ENCODE measurements at places on chromosomes 3 and 15.

GRCh38 chr3:10955711-10956453 is 36.7 kb upstream of the SLC6A1 start:
- no peak for DNase-seq

- DNase-seq = no peak
These were observed 83.3 kb downstream of the TMCO5A start for GRCh38 chr15:38017721-38018120.

DNA sequence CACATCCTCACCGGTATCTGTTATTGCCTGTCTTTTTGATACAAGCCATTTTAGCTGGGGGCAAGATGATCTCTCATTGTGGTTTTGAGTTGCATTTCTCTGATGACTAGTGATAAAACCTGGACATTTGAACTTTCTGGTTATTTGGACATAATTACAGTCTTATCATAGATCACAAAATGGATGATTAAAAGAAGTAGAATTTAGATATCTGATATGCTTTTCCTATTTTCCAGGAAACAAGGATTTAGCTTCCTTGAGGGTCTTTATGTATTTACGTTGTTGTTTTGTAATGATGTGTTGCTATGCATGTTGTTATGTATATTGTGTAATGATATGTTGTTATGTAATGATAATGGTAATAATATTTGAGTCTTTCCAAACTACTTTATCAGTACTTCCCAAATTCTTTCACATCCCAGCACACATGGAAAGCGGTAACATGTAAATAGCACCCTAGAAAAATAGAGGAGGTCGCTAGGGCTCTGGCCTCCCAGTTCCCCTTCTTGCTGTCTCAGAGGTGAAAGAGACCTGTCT is 53.8 kb downstream of the GJD2 start:
- no peak for DNase-seq

- DNase-seq = no peak
These were observed 251.4 kb downstream of the MAGI1 start for GRCh38 chr3:65787340-65787739.

GRCh38 chr3:113214917-113215595 is 3.7 kb downstream of the BOC start:
- peak; percentile 45 for DNase-seq

GRCh38 chr3:31695280-31696008 is 162.7 kb downstream of the STT3B start:
- DNase-seq = no peak

DNA sequence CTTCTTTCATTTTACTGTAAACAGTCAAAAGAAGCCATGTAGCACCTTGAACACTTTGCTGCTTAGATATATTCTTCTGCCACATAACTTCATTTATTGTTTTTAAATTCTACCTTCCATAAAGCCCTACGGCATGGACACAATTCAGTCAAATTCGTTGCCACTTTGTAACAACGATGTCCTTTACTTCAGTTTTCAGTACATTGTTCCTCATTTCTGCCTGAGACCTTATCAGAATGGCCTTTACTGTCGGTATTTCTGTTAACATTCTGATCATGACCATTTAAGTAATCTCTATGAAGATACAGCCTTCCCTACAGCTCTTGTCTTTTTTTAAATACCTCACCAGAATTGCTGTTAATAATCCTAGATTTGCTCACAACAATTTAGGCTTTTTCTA is 466.9 kb downstream of the NAALADL2 start:
- DNase-seq = no peak

GRCh38 chr15:57334257-57334656 is 42.0 kb upstream of the CGNL1 start:
- DNase-seq = no peak

DNA sequence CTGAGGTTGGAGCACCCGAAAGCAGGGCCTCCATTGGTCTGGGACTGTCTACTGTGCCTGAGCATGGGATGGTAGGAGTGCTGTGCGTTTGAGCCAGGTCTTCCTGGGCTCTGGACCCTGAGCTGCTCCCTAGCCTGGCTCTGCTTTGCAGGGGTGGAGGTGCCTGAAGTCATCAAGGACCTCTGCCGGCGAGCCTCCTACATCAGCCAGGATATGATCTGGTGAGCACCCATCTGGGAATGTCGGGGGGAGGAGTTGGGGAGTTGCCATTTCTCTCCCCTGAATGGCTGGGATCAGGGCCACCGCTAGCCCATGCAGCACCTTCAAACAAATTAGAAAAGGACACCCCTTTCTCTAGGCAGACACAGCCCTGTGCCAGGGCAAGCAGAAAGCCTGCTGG is 20.7 kb downstream of the DUOX1 start:
- DNase-seq = no peak

Data from AG08396 (cell line).